ENCODE measurements at places on chromosomes 2 and 18.

DNA sequence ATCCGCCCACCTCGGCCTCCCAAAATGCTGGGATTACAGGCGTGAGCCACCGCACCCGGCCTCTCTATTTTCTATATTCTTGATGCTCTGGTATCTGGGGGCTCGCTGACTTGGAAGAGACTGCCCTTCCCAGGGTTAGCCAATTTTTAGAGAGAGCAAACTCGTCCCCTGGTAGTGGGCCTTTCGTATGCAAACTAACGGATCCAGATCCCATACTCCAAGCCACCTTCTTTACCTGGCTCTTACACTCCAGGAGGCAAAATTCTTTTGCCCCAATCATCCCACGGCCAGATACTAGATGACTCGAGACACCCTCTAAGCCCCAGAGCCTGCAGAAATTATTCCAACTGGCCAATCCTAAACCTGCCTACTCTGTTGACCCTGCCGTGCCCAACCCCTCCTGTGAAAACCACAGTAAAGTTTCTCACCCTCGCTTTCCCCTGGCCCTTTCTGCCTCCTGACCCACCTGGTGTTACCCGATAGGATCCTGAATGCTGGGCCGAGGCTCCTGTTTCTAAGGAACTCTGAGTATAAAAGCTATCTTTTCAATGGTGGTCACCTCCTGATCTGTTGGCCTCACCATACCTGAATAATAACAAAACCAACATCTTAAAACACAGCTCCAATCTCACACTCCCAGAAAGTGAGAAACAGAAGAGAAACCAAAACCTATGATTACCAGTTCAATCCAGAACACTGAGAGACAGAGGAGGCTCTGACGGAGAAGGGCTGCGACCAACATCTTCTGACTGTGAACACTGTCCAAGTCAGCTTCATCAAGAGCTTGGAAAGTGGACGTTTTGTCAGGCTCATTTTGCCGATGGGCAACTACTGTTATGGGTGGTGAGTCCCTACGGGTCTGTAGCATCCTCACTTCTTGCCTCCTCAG lies 57.6 kb upstream of the ZNF532 start:
- no peak for DNase-seq

- DNase-seq = no peak
Measured at GRCh38 chr2:150981826-150982225, 279.8 kb downstream of the RBM43 start.

- DNase-seq = no peak
Measured at GRCh38 chr2:10834068-10834655, 21.6 kb upstream of the PDIA6 start.

DNA sequence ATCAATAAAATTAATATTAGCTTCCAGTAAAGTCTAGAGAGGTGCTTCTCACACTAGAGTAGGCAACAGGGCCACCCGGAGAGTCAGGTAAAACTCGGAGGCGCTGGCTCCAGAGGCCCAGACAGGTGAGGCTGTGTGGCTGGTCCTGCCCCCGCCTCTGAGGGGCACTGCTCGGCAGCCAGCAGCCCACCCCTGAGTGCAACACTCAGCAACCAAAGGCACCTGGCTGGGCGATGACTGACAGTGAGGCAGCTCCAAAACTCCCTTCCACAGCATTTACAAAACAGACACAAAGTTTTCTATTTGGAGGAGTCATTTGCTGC lies 138.8 kb upstream of the ID2 start:
- DNase-seq = no peak

DNA sequence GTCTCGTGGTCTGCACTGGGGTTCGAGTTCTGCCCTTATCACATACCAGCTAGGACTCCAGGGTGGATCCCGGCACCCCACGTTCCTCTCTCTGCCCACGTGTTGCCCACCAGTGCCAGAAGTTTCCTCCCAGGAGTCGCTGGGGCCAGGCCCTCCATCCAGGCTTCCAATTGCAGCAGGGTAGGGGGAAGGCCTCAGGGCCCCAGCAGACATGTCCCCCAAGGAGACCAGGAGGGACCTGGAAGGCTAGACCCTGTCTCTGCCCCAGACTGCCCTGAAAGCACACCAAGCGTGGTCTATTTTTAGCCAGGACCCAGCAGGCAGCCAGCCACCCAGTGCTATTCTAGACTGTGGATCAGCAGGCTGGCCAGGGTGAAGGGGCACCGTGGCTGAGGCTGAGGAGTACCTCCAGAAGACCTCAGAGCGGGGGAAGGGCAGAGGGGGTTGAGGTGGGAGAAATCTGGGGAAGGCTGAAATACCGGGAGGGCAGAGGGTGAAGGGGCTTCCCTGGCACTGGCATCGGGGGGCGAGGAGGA lies 18.8 kb upstream of the TNS1 start:
- no peak for DNase-seq

DNA sequence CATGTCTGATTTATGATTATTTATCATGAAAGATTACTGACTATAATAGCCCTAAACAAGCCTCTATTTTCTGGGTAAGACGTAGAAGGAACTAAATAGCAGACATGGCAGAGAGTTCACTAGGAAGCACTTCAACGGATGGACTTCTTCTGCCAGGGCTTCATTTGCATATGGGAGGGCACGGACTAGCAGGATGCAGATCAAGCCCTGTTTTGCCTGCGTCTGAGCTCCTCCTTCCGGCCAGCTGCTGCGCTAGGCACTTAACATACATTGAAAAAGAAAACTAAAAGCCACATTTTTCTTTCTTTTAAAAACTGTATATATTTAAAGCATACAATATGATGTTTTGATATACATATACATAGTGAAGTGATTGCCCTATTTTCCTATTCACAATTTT lies 340.0 kb upstream of the MEX3C start:
- peak; percentile 29 for DNase-seq

DNA sequence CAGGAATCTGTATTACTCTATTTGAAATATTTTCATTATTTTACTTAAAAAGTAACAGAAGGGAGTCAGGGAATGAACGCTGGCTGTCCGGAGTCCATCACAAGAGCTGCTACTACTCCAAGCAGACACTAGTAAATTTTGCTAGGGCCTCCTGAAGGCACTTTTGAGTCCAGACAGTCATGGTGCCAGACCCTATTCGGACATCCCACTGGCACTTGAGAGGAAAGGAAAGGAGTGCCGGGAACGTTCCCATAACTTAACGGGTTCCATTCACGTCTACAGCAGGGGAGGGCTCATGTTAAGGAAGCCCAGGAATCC lies 563 bp upstream of the GMCL1 start:
- no peak for DNase-seq

DNA sequence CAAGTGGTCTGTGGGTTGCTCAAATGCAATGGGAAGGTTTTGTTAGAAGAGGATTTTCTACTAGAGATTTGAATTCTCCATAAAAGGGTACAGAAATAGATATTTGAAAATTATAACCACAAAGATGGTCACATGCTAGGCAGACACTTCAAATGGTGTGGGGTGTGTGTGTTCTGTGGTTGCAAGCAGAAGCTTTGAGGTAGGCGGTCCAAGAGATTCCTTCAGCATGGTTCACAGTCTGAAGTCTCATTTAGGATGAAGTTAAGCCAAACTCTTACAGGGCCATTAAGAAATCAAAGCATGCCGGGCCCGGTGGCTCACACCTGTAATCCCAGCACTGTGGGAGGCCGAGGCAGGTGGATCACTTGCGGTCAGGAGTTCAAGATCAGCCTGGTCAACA lies 38.3 kb upstream of the RMDN2 start:
- DNase-seq = no peak

- peak; percentile 22 for DNase-seq
Measured at GRCh38 chr18:23618862-23619387, 32.6 kb upstream of the NPC1 start.

- no peak for DNase-seq
Measured at GRCh38 chr2:20509770-20510490, 63.1 kb downstream of the RHOB start.

- DNase-seq = no peak
Measured at GRCh38 chr2:111659361-111660333, 224.3 kb downstream of the ANAPC1 start.

DNA sequence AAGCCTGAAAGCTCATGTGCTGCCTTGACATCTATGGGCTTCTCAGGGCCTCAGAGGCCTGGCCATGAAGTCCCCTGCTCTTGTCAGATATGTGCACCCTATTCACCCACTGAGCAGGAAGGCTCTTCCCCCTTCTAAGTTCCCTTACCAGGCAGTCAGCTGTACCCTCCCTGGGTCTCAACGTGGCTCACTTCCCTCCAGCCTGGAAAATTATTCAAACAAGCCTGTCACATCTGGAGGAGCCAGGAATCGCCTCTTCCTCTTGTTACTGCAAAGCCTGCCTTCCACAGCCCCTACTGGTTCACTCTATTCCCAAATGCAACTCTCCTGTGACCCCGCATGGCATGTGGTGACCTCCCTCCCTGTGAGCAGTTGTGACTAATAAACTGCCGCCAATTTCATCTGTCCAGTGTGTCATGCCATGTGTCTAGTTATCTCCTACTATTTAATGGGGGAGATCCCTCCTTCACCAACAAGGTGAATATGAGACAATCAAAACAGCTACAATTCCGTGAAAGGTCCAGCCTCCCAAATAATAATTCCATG lies 8.4 kb upstream of the SERPINB8 start:
- DNase-seq = no peak

- DNase-seq = no peak
Measured at GRCh38 chr2:143192106-143192505, 62.9 kb downstream of the ARHGAP15 start.

GRCh38 chr18:22667156-22667555 lies 249.4 kb upstream of the CTAGE1 start:
- no peak for DNase-seq

GRCh38 chr2:37906131-37906530 lies 19.0 kb upstream of the RMDN2 start:
- no peak for DNase-seq

GRCh38 chr2:65175894-65176530 lies 46.1 kb upstream of the RAB1A start:
- DNase-seq = no peak

GRCh38 chr2:107002735-107003134 lies 116.8 kb upstream of the ST6GAL2 start:
- no peak for DNase-seq

DNA sequence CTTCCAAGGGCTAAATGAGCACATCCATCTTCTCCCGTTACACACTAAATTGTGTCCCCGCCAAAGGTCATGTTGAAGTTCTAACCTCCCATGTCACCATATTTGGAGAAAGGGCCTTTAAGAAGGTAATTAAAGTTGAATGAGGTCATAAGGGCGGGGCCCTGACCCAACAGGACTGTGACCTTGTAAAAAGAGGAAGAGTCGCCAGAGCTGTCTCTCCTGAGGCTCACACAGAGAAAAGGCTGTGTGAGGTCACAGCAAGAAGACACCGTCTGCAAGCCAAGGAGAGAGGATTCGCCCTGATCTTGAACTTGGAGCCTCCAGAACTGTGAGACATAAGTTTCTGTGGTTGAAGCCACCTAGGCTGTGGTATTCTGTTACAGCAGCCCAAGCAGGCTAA lies 24.1 kb downstream of the TRABD2A start:
- no peak for DNase-seq

DNA sequence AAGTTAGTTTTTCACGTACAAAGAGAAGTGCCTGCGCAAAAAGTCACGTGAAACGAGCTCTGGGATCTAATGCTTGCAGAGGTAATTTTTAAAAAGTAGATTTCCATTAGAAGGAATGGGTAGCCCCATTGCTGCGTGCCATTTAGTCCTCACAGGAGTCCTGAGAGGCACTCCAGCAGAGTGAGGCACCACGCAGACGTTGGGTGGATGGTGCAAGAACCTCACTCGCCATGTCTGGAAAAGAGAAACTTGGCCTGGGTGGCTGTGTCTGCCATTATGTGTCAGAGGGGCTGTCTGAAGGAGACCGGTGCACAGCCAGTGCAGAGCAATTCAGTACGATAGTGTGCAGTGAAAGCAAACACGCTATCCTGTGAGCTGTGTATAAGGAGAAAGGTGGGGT lies 1.8 kb upstream of the HDAC4 start:
- DNase-seq = no peak

DNA sequence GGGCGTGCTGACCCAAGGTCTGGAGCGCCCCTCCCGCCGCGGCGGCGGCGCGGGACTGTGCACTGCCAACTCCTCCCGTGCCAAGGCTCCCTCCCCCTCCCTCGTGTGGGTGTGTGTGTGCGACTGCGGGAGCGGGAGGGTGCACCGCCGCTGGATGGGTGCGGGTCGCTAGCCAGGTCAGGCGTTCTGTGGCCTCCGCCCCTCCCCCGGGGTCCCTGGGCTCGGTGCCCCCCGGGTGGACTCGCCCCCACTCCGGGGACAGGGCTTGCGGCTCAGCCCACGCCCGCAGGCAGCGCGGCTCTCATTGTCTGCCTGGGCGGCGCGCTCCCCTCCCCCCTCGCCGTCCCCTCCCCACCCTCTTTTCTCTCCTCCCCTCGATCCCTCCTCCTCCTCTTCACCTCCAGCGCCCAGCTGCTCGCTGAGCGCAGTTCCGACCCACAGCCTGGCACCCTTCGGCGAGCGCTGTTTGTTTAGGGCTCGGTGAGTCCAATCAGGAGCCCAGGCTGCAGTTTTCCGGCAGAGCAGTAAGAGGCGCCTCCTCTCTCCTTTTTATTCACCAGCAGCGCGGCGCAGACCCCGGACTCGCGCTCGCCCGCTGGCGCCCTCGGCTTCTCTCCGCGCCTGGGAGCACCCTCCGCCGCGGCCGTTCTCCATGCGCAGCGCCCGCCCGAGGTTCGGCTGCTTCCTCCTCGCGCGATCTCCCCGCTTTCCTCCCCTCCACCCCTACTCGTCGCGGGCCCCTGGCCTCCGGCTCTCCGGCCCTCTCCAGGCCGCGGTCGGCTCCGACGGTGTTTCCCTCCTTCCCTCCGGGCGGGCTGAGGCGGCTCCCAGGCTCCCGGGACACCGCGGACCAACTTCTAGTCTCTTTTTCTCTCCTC lies at the start of gene GATA6:
GATA6 (plus strand) TSS at position 579 of the 878 bp plus-strand sequence. CDS start 1,556 bp downstream, outside the sequence.
- peak; percentile 60 for DNase-seq

GRCh38 chr2:189411860-189412259 lies 29.4 kb upstream of the WDR75 start:
- DNase-seq = no peak

DNA sequence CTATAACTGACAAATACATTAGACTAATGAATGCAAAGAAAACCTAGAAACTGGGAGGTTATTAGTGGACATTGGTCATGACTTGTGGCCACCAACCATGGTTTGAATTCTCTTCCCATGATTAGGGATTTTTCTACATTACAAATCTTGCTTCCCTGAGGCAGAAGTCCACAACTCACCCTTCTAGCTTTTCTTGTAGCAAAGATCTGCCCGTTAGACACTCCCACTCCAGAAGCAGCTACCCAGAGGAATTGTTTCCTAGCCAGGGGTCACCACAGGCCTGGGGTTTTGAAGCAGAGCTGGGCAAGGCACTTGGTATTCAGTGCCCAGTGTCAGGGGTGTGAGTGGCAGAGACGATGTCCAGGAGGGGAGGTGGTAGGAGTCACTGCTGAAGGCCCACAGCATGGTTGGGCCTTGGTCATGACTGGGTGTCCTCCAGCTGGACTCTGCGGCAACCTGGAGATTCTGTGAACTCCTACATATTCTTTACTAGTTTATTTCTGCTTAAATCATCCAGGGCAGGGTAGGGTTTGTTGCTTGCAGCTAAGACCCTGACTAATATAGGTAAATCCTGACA lies 54.9 kb downstream of the ACTR2 start:
- no peak for DNase-seq

- no peak for DNase-seq
Measured at GRCh38 chr18:9578306-9578705, 36.1 kb downstream of the PPP4R1 start.

- DNase-seq = no peak
Measured at GRCh38 chr18:62881509-62882016, 166.2 kb downstream of the PHLPP1 start.

- no peak for DNase-seq
Measured at GRCh38 chr2:115624332-115624731, 1181.9 kb downstream of the DPP10 start.

- no peak for DNase-seq
Measured at GRCh38 chr2:158234497-158234896, 132.8 kb downstream of the UPP2 start.

GRCh38 chr2:236728916-236729670 lies 159.5 kb downstream of the ACKR3 start:
- no peak for DNase-seq

Data from neural crest cell (in vitro differentiated cells).